ENCODE measurements at places on chromosomes 5 and 9.

DNA sequence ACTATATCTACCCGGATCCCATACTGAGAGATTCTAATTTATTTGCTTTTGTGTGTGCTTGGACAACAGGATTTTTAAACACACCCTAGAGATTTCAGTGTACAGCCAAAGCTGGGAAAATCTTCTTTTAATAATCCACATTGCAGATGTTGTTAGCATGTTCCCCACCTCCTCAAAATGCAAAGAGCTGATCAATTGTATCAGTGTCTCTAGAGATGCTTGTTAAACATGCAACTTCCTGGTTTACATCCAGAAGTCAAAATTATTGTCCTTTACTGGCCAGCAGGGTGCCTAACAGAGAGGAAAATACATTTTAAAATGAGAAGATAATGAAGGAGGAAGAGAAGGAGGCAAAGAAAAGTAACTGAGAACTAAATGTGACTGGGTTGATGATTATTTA lies 793.3 kb downstream of the SEMA5A start:
- no peak for DNase-seq

GRCh38 chr9:98472216-98472615 lies 216.8 kb upstream of the TBC1D2 start:
- DNase-seq = no peak

- no peak for DNase-seq
Observed at GRCh38 chr9:112925058-112925641, 34.5 kb upstream of the SLC46A2 start.

DNA sequence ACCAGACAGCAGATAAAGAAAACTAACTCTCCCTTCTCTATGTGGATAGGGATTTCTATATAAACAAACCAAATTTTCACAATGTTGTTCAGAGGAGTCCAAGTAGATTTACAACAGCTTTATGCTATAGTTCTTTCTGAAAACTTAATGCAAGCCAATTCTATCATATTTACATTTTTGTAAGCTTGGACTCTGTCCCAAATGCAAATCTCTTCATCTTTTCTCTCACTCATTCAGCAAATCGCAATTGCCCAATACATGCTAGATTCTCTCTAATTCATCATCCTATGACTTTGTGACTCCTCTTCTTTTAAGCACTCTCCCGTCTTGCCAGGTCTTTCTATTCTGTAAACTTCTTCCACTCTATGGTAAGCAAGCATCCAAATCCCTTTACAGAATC lies 39.1 kb upstream of the UGT3A2 start:
- DNase-seq = no peak

DNA sequence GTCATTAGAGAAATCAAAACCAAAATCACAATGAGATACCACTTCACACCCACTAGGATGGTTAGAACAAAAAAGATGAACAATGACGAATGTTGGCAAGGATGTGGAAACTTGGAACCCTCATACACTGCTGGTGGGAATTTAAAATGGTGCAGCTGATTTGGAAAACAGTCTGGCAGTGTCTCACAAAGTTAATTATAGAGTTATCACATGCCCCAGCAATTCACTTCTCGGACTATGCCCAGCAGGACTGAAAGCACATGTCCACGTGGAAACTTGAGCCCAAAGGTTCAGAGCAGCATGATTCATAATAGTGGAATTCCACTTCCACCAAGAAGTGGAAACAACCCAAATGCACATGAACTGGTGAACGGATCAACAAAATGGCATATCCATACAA lies 85.0 kb upstream of the HRH2 start:
- no peak for DNase-seq

GRCh38 chr9:69546265-69546664 lies 125.9 kb downstream of the APBA1 start:
- DNase-seq = no peak

DNA sequence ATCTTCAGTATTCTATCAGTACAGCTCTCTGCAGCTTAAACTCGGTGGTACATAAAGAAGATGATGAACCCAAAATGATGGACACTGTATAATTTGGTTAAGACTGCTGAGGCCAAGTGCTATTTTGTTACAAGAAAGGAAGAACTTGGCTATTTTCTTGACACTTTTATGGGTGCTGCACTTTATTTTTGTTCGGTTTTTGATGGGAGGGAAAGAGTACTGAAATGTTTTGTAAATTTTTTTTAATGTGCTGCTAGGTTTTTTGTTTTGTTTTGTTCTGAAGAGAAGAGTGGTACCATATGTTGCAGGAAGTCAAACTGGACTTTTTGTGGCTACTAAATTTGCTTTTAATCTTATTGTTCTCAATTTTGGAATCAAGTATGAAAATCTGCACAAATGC lies 26.7 kb downstream of the CDC37L1 start:
- no peak for DNase-seq

DNA sequence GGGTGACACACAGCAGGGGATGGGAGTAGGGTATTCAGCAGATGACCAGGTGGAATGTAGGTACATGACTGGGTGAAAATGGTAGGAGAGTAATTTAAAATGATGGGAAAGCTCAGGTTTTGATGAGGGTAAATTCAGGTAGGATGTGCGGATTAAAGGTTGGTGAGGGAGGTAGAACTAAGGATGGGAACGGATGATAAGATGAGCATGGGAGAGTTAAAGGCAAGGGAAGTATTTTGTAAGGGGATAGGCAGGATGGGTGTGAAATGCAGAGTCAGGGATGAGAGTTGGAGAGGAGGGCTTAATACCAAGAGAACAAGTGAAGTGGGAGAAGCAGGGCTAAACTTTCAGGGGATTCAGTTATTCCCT lies 1.5 kb downstream of the TLN1 start:
- DNase-seq = no peak
